T-helper 1 cell (primary cell): ENCODE measurements at places on chromosomes 1 and 21.

- no peak for DNase-seq
Measured at GRCh38 chr1:36411674-36412648, 14.3 kb upstream of the LSM10 start.

- DNase-seq, result no peak
Measured at GRCh38 chr1:43590388-43590925, 59.5 kb upstream of the KDM4A start.

GRCh38 chr1:82486468-82486867 is 685.7 kb downstream of the ADGRL2 start:
- DNase-seq, result no peak

- DNase-seq, result no peak
Measured at GRCh38 chr1:27519331-27520258, 29.6 kb upstream of the WASF2 start.

GRCh38 chr21:45438391-45439145 is 33.6 kb downstream of the COL18A1 start:
- no peak for DNase-seq

DNA sequence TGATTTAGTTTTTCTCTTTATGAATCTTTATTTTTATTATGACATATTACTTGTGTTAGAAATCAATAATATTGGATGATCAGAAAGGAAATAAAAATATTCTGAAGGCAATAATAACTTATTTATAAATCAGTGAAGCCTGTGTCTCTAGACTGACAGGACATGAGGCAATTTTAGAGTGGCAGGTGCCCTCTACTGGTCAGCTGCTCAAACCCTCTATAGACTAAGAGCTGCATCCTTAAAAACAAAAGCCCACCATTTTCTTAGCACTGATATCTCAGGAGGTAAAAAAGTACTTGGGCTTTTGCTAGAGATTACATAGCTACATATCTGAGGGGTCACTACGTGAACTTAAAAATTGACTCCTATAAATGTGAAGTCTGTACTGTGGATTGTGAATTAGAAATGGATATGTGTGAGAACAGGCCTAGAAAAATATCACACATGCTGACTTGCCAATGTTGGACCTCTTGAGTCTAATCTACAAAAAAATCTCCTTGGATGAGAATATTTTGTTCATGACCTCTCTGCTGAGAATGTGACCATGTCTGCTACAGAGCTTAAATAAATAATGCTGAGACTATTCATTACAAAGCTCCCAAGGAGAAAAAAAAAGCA is 597.9 kb upstream of the ADAMTS5 start:
- no peak for DNase-seq
